ELF-1 (cell line): ENCODE measurements at places on chromosomes 4 and X.

GRCh38 chrX:72121383-72121782 is 10.3 kb downstream of the RTL5 start:
- no peak for DNase-seq

DNA sequence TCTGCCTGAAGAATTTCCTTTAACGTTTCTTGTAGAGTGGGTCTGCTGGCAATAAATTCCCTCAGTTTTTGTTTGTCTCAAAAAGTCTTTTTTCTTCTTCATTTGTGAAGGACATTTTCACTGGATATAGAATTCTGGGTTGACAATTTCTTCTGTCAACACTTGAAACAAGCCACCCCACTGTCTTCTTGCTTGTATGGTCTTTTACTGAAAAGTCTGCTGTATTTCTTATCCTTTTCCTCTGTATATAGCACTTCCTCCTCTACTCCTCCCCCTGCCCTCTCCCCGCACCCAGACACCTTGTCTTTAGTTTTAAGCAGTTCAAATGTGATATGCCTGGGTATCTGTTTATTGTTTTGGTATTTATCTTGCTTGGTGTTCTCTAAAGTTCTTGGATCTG is 23.3 kb downstream of the SLC9A7 start:
- no peak for DNase-seq

GRCh38 chr4:167826281-167826680 is 266.1 kb upstream of the ANXA10 start:
- no peak for DNase-seq

GRCh38 chrX:9728261-9728660 is 37.4 kb downstream of the GPR143 start:
- DNase-seq, result no peak

DNA sequence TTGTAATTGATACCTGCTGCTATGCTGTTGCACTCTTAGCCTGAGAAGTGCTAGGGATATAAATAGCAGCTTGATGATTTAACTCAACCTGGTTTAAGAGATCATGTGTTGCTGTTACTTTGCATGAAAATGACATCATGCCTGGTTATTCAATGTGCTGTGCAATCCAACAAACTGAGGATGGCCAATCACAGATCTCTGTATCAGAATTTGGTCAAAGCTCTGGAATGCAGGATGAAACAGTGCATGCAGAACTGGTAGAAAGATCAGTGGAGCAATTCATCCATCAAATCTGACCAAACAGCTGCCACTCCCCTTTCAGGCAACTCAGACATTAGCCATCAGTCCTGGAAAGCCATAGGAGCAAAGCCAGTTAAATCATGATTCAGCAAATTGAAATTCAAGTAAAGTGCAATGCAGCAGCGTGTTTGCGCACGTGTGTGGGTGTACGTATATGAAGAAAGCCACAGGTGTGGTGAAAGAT is 160.3 kb upstream of the RASGEF1B start:
- DNase-seq, result peak; percentile 69

DNA sequence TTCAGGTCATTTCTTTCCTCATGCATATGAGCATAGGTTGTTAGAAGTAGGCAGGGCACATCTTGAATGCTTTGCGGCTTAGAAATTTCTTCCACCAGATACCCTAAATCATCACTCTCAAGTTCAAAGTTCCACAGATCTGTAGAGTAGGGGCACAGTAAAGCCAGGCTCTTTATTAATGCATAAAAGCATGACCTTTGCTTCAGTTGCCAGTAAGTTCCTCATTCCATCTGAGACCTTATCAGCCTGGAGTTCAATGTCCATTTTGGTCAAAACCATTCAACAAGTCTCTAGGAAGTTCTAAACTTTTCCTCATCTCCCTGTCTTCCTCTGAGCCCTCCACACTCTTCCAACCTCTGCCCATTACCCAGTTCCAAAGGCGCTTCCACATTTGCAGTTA is 77.7 kb downstream of the MAP9 start:
- DNase-seq, result no peak

DNA sequence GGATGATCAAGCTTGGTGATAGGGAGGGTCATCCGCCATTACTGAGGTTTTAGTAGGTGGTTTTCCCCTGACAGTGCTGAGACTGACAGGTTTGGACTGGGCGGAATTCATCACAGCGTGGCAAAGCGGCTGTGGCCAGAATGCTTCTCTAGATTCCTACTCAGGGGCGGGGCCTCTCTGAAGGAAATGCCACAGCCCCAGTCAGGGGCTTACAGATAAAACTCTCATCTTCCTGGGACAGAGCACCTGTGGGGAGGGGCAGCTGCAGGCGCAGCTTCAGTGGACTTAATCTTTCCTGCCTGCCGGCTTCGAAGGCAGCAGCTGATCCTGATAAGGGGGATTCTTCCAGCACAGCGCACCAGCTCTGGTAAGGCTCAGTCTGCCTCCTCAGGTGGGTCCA is 316.7 kb downstream of the RPA4 start:
- DNase-seq, result peak; percentile 83

- peak; percentile 58 for DNase-seq
These were observed 47.0 kb upstream of the MID1IP1 start for GRCh38 chrX:38754102-38754790.

- DNase-seq, result peak; percentile 63
These were observed 578 bp downstream of the CHIC2 start for GRCh38 chr4:54063737-54064316.

GRCh38 chrX:15497865-15498264 is 2.7 kb upstream of the BMX start:
- DNase-seq, result peak; percentile 71

GRCh38 chr4:184234155-184234554 is 16.5 kb upstream of the ENPP6 start:
- DNase-seq, result no peak

GRCh38 chr4:21002976-21003375 is 302.7 kb downstream of the PACRGL start:
- DNase-seq, result no peak

- DNase-seq, result no peak
These were observed 27.4 kb downstream of the TRAPPC11 start for GRCh38 chr4:183686461-183686860.

DNA sequence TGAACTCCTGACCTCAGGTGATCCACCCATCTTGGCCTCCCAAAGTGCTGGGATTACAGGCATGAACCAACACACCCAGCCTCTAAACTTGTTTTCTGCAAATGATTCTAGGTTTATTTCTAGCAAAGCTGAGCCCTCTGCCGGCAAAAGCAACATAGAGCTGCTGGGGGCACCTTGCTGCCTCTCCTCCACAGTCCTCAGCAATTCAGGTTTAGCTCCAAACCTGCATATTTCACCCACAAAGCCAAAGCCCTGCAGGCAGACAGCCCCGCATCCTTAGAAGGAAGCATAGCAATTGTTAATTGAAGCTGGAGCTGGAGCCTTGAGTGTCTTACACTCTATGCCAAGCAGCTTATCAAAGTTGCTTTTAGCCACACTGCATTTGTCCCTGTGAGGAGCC is 24.9 kb upstream of the OCIAD2 start:
- peak; percentile 63 for DNase-seq

DNA sequence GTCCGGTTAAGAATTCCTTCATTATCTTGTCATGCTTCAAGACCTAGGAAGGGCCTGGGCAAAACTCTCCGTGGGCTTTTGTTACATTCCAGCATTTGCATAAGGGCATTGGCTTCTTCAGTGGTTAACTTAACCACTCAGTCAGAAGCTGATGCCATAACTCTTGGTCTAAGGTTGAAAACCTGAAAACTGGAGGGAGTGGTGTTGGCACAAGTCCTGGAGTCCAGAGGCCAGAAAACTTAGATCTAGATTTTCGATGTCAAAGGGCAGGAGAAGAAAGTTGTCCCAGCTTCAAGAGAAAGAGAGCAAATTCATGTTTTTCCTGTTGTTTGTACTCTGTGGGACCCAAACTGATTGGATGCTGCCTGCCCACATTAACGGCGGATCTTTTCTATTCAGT is 86.6 kb upstream of the GC start:
- DNase-seq, result no peak

GRCh38 chr4:75745721-75746199 is 21.4 kb downstream of the USO1 start:
- no peak for DNase-seq

GRCh38 chr4:72909461-72909860 is 160.1 kb downstream of the COX18 start:
- peak; percentile 11 for DNase-seq

GRCh38 chr4:74855879-74856278 is 61.6 kb upstream of the BTC start:
- DNase-seq, result no peak

DNA sequence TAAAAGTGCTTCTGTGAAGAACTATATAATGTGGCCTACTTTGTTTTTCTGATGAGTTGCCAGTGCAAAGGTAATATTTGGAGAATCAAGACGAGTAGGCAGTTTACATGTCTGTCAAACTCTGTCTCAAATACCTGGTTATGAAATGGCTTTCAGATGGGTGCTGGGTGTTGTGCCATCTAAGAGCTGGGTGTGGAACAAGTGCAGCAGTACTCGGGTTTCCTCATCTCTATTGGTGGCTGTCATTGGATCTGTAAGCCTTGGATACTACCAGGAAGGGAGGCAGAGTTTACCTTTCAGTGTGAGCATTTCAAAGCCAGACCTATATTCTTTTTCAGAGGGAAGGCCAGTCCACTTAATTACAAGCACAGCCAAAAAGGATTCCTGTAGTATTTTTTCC is 37.2 kb downstream of the MTM1 start:
- no peak for DNase-seq
